ENCODE measurements at places on chromosomes 16 and 17.

- no peak for DNase-seq
These were observed 26.2 kb upstream of the CCL1 start for GRCh38 chr17:34389126-34389750.

GRCh38 chr16:81224824-81225223, 13.7 kb upstream of the BCO1 start:
- no peak for DNase-seq

- DNase-seq, result no peak
These were observed 27.3 kb upstream of the GSG1L start for GRCh38 chr16:28090646-28091377.

DNA sequence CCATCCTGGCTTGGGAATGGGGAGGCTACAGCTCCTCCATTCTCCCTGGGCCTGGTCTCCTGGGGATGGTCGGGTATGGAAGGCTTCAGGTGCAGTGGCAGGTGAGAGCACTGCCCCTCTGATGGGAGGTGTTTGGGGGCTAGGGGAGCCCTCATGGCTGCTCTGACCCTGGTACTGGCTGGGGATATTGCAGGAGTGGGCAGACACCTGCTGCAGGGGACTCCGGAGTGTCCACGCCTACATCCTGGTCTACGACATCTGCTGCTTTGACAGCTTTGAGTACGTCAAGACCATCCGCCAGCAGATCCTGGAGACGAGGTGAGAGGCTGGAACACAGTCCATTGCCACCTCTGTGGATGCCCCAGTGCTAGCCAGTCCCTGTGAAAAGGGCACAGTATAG, 8.8 kb downstream of the RASL10B start:
- DNase-seq, result no peak

DNA sequence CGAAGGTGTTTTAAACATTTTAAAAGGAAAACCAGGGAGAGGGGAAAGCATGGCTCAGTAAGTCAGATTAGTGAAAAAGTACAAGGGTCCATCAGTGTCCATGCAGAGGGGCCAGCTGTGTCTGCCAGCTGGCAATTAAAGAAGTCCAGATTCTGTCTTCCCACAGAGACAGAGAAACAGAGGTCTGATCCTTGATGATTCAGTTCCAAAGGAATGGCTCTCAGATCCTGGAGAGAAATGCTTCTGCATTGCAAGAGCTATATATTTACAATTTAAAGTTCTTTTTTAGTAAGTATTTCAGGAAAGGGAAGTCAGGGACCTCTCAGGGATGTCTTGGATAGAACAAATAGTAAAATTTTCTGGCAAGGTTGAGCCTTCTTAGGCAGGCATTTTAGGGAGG, 56.2 kb downstream of the HSD17B2 start:
- no peak for DNase-seq
